ENCODE measurements at places on chromosomes 11 and 22.

- no peak for DNase-seq
Measured at GRCh38 chr22:24981656-24982055, 29.1 kb downstream of the KIAA1671 start.

DNA sequence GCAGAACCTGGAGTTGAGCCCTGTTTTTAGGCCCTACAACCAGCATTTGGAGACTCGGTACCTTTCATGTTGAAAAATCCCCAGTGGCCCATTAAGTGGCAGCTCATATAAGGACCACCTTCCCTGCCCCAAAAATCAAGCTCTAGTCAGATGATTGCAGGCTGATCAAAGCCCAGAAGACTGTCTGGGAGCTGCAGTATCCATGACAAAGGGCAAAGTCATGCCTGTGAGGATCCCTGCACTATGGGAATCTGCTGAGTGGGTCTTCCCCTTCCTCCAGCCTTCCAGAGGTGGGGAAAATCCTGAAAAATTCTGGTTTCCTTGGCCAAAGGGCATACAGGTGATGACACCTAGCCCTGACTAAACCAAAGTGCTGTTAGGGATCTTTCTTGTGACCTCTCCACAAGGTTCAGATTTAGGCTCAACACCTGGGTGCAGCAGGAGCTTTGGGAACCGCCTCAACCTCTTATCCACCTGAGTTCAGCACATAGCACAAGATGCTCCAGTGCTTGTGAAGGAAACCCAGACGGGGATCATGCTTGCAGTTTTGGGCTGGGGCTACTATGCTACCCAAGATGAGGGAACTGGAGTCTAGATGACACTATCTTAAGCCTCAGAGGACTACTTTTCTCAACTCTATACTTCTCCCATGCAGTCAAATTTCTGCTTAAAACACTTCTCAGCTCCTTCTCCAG lies 1.2 kb upstream of the TRIM3 start:
- DNase-seq, result no peak

DNA sequence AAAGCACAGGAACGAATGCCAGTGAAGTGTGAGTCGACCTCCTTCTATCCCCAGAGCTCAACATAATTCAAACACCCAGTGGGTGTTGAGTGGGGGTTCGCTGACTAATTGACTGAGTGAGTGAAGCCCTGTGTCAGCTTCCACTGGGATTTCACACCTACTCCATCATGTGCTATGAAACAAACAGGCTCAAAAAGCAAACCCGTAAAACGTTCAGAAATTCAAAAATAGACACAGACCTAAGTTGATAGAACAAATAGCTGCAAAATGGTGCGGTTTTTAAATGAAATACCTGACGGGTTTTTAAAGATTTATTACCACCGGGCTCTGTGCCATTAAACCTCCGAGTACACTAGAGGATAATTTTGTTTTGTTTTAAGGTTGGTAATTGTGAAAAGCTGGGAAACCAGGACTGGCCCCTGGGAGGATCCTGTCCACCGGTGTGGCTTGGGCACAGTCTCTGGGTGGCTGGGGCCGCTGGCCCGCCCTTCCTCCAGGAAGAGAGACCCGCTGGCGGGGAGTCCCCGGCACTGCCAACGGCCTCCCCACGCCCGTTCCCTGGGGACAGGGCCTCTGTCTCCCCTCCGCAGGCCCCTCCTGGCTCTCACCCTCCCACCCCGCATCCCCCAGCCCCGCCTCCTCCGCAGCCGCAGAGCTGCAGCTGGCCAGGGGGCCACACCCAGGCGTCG lies 13.6 kb downstream of the KCNJ5 start:
- DNase-seq, result no peak

GRCh38 chr11:134656861-134657540 lies 245.0 kb upstream of the B3GAT1 start:
- DNase-seq, result no peak

- no peak for DNase-seq
Measured at GRCh38 chr11:95245038-95245437, 14.0 kb upstream of the SESN3 start.

DNA sequence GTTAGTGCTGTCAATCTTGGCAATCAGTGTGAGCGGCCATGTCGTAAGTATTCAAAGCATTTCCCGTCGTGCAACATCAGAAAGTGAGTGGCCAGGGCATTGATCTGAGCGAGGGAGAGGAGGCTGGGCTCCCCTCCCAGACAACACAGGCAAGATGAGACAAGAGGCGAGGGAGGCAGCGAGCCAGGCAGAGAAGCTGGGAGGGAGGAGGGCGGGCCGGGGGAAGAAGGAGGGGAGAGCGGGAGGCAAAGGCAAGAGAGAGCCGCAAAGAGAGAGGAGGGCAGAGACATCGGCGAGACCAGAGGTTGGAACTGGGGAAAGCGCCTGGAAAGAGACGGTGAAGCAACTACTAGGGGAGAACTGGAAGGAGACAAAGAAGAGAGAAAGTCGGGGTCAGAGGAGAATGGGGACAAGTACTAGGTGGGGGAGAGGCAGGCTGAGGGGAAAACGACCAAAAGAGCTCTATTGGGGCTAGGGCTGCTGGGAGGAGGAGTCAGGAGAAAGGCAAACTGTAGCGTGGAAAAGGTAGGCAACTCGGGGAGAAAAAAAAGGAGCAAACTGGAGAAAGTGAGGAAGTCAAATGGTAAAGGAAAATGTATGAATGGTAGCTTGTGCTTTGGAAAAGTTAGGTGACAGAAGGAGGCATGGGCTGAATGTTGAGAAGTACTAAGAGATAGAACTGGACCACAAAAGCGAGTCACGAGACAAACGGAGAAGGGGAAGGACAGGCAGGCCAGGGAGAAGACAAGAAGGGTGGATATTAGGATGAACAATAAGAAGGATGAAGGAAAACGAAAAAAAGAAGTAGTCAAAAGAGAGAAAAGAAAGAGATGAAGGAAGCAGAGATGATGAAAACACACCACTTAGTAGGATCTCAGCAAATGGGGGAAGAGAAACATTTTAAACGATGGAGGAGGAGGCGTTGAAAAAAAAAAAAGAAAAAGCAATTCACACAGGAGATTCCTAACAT lies 130.5 kb upstream of the C11orf58 start:
- DNase-seq, result no peak

DNA sequence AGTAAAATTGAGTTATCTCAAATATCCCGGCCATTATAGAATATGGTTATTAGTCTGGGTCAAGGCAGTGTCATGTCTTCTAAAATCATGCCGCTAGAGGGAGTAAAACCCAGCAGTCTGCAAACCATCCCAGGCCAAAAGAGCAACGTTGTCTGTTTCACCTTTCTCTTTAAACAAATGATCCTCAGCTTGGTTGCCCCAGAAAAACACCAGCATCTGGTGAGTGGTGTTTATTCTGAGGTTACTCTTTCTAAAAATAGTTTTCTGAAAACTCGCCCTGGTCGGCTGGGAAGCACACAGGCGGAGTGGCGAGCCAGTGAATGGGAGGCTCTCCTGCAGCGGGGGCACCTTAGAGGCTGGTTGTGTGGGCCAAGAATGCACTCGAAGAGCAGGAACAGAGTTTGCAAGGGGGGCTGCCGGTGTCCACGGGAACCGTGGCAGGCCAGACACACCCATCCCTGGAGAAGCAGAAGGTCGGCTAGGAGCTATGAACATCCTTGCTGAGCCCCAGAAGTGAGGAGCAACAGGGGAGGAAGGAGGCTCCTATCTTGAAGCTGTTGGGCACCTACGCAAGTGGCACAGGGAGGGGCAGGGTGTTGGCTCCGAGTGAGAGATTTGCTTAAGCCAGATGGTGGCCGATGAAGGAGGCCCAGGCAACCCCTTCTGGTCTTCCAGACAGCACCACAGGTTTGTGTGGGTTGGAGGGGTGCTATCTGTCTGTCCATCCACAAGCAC lies 297.1 kb downstream of the ETS1 start:
- peak; percentile 58 for DNase-seq

DNA sequence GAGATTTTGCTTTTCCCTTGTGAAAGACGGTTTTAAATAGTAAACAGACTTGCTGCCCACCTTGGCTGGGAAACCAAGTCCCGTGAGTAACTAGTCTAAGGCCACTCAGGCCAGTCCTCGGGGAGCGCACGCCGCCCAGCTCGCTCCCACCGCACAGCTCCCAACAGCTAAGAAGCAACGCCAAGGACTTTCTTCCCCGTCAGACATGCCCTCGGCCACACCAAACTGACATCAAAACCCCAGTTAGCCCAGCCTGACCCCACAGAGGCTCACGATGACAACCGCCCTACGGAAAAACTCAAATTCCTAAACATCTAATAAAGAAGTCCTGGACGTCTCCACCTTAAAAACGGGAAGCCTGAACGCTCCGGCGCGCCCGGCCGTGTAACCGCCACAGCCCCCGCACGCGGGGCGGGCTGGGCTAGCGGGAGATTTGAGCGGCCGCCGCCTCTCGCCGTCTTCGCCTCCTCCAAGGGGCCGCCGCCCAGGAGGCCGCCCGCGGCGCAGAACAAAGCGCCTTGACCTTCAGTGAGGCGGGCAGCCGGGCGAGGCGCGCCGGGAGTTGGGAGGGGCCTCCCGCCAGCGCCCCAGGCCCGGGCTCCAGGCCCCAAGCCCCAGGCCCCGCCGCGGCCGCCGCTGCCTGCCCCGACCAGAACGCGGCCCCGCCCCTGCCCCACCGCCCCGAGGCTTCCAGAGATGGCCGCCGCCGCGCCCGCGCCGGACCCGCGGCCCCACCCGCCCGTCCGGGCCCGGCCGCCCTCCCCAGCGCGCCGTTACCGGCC lies 486 bp downstream of the NAP1L4 start:
- no peak for DNase-seq

- DNase-seq, result no peak
Measured at GRCh38 chr22:49499433-49500075, 328.1 kb downstream of the BRD1 start.

DNA sequence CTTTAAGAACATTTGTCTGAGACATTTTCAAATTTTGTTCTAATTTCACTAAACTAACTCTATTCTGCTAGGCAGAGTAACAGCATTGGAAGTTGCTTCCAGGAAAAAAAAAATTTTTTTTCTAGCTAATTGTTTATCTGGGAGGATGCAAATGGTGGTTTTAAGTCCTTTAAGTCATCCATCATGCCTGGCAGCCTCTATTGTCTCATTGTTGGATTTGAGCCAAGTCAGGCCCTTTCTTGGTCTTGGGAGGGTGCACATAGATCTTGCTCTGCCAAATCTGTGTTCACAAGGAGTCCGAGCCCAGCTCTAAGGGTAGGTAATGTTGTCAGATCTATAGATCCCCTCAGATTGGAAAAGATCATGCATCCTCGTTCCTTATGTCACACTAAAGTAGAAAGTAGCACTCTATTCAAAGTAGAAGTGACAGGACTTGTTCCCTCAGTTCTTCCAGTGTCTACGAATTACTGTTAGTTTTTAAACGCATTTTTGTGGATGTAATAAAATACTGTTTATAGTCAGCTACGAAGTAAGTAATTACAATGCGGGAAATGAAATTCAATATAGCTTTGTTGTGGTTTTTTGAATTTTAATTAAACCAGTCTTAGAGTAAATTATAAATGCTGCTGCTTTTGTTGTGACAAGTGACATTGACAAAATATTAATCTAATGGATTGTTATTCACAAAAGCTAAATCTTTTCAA lies 166.0 kb upstream of the RASSF10 start:
- no peak for DNase-seq

- no peak for DNase-seq
Measured at GRCh38 chr22:37808294-37808657, 542 bp downstream of the GCAT start.

GRCh38 chr11:77309401-77310085 lies 8.1 kb upstream of the GDPD4 start:
- DNase-seq, result no peak

- DNase-seq, result no peak
Measured at GRCh38 chr11:76506833-76507232, 62.0 kb downstream of the EMSY start.

DNA sequence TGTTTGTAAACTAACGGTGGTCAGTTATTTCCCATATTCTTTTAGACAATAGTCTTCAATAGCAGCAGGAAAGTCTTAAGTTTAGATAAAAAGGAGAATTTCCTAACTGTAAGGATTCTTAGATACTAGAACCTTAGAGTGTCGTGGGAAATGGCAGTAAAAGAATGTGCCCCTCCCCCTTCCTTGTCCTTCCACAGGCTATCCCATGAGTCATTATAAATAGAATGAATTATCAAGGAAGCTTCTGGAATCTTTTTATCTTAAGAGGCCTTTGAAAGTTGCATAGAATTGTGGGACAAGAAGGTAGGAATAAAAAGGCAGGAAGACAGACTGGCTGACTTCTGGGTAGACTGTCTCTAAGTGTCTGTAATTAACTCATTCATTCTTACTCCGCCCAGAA lies 165.2 kb upstream of the TBCEL start:
- DNase-seq, result no peak

DNA sequence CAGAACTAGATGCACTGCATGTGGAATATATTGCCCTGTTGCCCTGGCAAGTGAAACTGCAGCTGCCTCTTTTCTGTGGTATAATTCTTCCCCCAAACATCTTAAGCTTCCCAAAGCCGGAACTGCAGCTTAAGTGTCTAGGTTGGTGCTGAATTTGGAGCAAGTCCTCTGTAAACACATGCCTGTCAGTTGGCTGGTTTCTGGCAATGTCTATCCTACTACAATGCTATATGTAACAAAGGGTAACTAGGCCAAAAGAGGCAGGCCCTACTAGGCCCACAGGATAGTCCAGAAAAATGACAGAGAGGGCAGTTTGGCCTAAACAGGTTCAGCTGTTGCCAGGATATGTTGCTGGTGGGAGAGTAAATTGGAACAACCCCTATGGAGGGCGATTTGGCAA lies 27.9 kb downstream of the ASCC2 start:
- DNase-seq, result no peak

DNA sequence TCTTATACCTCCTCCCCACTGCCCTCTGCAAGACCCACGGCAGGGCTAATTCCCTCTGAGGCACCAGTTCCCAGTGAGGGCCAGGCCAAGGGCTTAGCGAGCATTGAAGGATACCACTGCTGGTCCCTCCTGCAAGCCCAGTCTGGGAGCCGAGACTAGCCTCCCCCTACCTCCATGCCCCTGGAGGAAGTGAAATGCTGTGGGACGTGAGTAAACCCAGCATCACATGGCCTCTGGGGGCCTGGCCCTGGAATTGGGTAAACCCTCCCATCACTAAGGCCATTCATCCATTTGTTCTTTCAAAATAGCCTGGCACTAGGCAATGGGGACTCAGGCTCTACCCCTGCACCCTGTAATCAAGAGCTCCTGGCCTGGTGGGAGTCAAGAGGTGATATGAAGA lies 24.7 kb downstream of the ARAP1 start:
- no peak for DNase-seq

- no peak for DNase-seq
Measured at GRCh38 chr11:111010391-111011274, 234.9 kb upstream of the POU2AF2 start.

DNA sequence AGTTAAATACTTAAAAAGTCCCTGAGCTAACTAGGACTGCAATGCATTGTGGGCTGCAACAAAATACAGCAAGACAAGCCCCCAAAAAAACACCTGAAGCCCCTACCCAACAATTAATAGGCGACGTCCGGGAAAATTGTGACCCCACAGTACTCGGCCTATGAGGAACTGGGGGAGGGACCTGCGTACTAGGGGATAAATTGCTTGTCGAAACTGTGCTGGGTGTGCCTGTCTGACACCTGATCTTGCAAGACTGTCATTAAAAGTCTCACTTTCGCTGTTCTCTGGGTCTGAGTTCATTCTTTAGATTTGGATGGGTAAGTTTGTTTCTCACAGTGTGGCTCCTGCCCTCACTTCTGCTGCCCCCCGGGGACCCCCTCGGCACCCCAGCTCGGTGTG lies 15.2 kb downstream of the TANGO2 start:
- DNase-seq, result no peak

Measured in stimulated activated CD8-positive, alpha-beta memory T cell treated with anti-CD3 and anti-CD28 coated beads, Interleukin-15, amount 100 ng/mL, for 48 hours (primary cell).